ENCODE measurements at places on chromosomes 6 and 20. TPM values are rescaled to one million over a fixed set of nuclear protein-coding genes. Genes with fewer than 3 reads are reported as not detected.

GLP1R gene
- total RNA-seq: under 0.01 TPM

SAMD3 gene
- 23.9 TPM for total RNA-seq

ACTL10 gene
- total RNA-seq: 1.2 TPM

- H3K36me3 ChIP-seq: no peaks in the 10 kb centered on the region
- no peak for DNase-seq
- H3K4me1 ChIP-seq: no peaks in the 10 kb centered on the region
- H3K4me3 ChIP-seq: no peak overlapping the region
Observed at GRCh38 chr6:45917439-45917838, 98.2 kb downstream of the CLIC5 start.

- peaks cover 13% of the 10 kb centered on the region for H3K36me3 ChIP-seq
- no peak overlapping the region for H3K27ac ChIP-seq
- no peak overlapping the region for H3K4me3 ChIP-seq
Observed at GRCh38 chr20:46398963-46399362, 7.5 kb downstream of the ELMO2 start.

GRCh38 chr20:51272401-51272800, 249.5 kb upstream of the KCNG1 start:
- no peak overlapping the region for H3K27ac ChIP-seq
- H3K36me3 ChIP-seq: no peaks in the 10 kb centered on the region
- H3K4me1 ChIP-seq: no peaks in the 10 kb centered on the region

GRCh38 chr20:32564921-32565734, 20.0 kb downstream of the NOL4L start:
- H3K27me3 ChIP-seq: no peaks in the 10 kb centered on the region
- no peak for DNase-seq
- H3K27ac ChIP-seq: no peak overlapping the region
- no peaks in the 10 kb centered on the region for H3K36me3 ChIP-seq

GRCh38 chr20:42067174-42067573, 449.0 kb upstream of the CHD6 start:
- H3K27me3 ChIP-seq: no peaks in the 10 kb centered on the region
- H3K4me1 ChIP-seq: no peaks in the 10 kb centered on the region

DNA sequence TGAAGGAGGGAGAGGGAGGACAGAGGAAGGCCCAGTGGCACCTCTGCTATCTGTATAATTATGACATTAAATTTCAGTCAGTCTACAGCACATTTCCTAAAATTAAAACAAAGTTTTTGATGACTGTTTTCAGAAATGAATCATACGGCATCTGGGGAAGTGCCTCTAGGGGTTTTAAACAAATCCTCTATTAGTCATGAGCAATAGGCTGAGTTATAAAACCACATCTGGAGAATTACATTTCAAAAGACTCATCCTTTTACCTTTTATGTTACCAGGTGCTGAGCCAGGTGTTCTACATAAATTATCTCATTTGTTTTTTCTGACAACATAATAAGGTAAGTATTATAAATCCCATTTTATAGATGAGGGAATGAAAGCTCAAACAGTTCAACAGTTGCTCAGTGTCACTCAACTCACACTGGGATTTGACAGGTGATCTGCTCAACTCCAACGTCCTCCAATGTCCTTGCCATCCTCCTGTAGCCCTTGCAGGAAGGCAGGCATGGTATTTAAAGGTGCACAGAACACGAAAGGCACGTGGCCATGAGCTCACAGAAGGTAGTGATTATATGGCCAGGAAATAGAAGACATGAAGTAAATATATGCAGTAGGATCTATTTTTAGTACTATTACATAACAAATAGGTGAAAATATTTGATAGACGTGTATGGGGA, 184.2 kb upstream of the MAN1A1 start:
- no peaks in the 10 kb centered on the region for H3K36me3 ChIP-seq
- no peak overlapping the region for H3K27ac ChIP-seq
- H3K27me3 ChIP-seq: no peaks in the 10 kb centered on the region
- H3K4me3 ChIP-seq: no peak overlapping the region
- DNase-seq: no peak

DNA sequence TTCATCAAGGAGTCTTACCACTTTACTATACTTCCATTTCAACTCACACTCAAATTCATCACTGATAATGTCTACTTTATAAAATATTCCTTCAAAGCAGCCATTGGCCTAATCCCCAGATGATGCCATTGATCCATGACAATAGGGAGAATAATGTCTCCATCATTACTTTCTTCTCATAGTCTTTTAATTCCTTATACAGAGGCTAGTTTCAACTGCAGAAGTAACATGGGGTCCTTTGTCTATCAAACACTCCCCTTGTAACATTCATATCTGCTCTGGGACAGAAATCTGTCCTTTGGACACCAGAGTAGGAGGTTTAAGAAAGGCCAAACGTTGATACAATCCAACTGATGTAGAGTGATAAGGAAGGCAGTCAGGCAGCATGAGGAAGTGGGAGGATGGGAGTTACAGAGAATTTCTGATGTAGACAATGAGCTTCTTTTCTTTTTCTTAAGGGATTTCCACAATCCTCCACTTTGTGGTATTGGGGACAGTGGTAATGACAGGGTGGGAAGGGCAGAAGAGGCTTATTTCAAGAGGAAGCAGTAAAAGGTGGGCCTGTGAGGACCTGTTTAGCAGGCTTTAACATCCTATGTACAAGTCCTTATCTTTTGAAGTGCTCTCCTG, 18.9 kb upstream of the HLA-DOA start:
- H3K27me3 ChIP-seq: no peaks in the 10 kb centered on the region
- DNase-seq: no peak
- no peak overlapping the region for H3K4me3 ChIP-seq

GRCh38 chr20:50969912-50970311, 11.3 kb downstream of the MOCS3 start:
- no peak overlapping the region for H3K4me3 ChIP-seq
- no peak overlapping the region for H3K27ac ChIP-seq
- no peaks in the 10 kb centered on the region for H3K4me1 ChIP-seq
- H3K27me3 ChIP-seq: peaks cover 6% of the 10 kb centered on the region
- no peak for DNase-seq

DNA sequence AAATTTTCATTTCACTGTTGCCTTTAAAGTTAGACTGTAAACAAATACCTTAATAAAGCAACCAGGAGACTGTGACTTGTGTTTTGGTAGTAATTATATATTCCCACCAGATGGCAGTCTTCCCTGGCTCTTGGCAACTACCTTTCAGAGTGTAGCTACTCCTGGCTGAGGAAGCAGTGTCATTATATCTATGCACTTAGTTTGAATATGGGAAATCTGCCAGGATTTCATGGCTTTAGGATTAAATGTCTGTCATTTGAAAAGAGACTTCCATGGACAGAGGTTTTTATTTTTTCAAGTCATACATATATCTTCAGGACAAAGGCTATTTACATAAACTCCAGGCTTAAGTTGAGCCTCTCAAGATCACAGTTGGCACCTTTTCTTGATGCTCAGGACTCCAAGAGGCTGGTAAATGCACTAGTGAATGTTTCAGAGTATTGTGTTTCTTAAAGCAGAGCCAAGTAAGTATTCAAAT, 160.1 kb downstream of the C6orf58 start:
- peak; percentile 36 for DNase-seq
- peak overlapping the region; percentile 20 for H3K27ac ChIP-seq
- peaks cover 4% of the 10 kb centered on the region for H3K4me1 ChIP-seq
- no peak overlapping the region for H3K4me3 ChIP-seq

DNA sequence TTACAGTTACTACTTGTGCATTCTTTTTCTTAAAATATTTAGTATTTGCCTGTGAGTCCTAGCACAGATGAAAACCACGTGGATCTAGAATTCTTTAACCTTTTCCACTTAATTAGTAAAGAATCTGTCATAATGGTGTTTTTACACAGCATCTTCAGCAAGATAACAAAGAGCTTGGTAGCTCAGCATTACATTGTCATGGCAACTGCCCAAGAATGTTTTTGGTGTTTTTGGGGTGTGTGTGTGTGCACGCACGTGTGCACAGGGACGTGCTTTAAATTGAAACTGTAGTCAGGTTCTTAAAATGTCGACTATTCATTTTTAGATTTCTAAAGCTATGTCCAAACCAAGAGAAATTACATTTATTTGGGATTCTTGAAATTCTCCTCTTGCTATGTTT, 108.0 kb downstream of the FIG4 start:
- H3K4me3 ChIP-seq: no peak overlapping the region
- no peak for DNase-seq
- peaks cover 6% of the 10 kb centered on the region for H3K4me1 ChIP-seq
- no peaks in the 10 kb centered on the region for H3K27me3 ChIP-seq
- peaks cover 7% of the 10 kb centered on the region for H3K36me3 ChIP-seq

DNA sequence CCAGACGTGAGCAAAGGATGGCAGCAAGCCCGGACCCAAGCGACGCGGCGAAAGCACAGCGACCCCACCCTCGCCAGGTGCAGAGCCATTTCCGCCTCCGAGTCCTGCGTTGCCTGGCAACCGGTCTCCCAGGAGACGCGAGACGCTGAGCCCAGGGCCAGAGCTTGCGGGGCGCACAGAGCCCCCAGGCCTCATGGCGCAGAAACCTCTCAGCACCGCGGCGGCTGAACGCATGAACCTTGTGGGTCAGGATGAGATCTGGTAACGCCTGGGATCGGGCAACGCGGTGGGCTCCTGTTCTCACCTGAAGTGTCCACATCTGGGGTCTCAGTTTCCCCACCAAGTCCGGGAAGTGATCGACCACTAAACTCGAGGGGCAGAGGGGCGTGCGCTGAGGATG, 77.7 kb downstream of the ANKRD60 start:
- DNase-seq: peak; percentile 13
- no peaks in the 10 kb centered on the region for H3K4me1 ChIP-seq
- H3K27me3 ChIP-seq: no peaks in the 10 kb centered on the region
- H3K27ac ChIP-seq: no peak overlapping the region
- H3K36me3 ChIP-seq: no peaks in the 10 kb centered on the region

GRCh38 chr6:21750575-21750974, 157.0 kb downstream of the SOX4 start:
- H3K27me3 ChIP-seq: no peaks in the 10 kb centered on the region
- H3K27ac ChIP-seq: no peak overlapping the region
- H3K4me3 ChIP-seq: no peak overlapping the region
- peaks cover 2% of the 10 kb centered on the region for H3K4me1 ChIP-seq
- no peak for DNase-seq
- no peaks in the 10 kb centered on the region for H3K36me3 ChIP-seq

GRCh38 chr6:98832284-98833056, 1.9 kb upstream of the POU3F2 start:
- no peaks in the 10 kb centered on the region for H3K36me3 ChIP-seq
- no peak overlapping the region for H3K27ac ChIP-seq
- DNase-seq: no peak
- peaks cover 100% of the 10 kb centered on the region for H3K27me3 ChIP-seq
- H3K4me3 ChIP-seq: no peak overlapping the region
